Fibroblast of skin of scalp (primary cell): ENCODE measurements at places on chromosomes 1 and 21.

- DNase-seq = no peak
Measured at GRCh38 chr1:227730630-227731151, 4.4 kb downstream of the JMJD4 start.

DNA sequence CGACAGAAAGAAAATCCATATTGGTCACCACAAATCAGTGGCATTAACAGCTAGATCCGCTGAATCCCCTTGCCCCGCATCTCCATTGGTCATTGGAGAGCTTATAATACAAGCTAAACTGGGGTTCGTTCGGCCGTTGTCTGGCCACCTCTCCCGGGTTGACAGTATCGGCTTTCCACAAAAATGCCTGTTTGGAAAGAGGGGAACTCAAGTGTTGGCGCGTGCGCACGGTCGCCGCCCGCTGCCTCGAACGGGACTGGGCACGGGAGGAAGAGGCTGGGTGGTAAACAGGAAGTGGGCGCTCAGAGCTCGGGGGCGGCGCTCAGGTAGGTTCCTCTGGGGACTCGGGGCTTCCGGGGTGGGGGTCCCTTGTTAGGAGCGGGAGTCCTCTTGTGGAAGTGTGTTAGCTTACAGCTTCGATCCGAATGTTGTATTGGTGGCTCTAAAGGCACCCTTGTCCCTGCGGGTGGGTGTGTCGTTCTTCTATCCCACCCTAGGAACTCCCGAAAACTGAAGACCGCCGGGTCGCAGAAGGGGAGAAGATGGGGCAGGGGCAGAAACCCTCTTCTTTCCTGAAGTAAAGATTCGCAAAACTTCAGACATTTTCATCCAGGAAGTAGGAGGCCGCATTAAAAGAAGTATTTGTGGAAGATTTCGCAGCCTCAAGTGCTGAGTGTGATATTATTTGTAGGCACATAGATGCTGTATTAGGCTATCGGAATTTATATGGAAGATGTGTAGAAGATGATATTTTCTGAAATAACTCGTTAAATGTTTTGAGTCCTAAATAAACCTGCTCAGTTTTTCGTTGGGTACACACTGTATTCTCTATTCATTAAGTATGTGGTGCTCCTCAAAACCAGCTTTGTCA lies 962 bp downstream of the BROX start:
- peak; percentile 95 for DNase-seq

GRCh38 chr21:45819478-45820170 lies 161.9 kb upstream of the COL6A1 start:
- no peak for DNase-seq

GRCh38 chr21:35974775-35975174 lies 85.6 kb downstream of the SETD4 start:
- DNase-seq = peak; percentile 27

GRCh38 chr1:42282867-42283583 lies 52.0 kb downstream of the FOXJ3 start:
- peak; percentile 18 for DNase-seq
